ENCODE measurements at places on chromosomes 11 and 22.

DNA sequence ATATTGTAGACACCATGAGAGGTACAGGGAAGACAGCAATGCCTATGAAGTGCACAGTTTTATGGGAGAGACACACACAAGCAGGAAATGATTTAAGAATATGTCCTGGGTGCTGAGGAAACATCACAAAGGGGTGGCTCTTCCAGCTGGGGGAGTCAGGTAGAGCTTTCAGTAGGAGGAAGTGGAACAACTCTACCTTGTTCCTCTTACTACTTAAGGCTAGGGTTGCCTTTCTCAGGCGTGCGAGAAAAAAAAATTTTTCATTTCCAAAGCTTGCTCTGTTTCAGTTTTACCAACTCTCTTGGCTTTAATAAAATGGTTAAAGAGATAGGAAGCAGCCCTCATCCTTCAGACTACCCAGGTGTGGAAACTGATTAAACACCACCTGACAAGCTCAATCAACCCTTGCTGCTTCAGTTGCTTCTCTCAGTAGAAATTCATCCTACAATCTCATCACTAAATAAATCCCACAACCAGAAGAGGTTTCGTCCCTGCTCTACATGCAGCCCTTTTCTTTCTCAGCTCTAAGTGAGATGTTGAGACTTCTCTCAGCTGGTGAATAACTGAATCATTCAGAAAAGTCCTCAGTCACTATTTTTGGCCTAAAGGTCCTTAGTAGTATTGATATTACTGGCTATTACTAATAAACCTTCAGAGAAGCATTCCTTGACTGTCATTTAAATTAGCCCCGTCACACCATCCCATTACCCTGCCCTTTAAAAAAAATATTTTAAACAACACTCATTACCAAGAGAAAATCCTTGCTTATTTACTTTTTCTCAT, 5.9 kb downstream of the ABTB2 start:
- no peak for DNase-seq

DNA sequence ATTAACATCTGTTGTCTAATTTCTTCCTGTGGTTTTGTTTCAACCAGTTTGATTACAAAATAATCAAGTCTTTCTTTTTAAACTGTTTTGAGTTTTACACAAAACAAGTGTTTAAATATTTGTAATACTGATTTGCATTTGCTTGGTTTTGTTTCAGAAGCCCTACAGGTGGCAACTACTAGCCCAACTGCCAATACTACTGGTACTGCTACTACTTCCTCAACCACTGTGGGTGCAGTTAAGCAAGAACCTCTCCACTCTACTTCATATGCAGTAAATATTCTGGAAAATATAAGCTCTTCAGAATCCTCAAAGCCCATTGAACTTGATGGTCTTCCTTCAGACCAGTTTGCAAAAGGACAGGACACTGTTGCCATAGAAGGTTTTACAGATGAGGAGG, 61.1 kb downstream of the QSER1 start:
- no peak for DNase-seq

- DNase-seq = no peak
Measured at GRCh38 chr11:10778217-10778970, 27.3 kb downstream of the CTR9 start.

- DNase-seq = no peak
Measured at GRCh38 chr22:24305260-24305692, 34.6 kb downstream of the SPECC1L start.

- no peak for DNase-seq
Measured at GRCh38 chr22:25025491-25026400, 73.2 kb downstream of the KIAA1671 start.

DNA sequence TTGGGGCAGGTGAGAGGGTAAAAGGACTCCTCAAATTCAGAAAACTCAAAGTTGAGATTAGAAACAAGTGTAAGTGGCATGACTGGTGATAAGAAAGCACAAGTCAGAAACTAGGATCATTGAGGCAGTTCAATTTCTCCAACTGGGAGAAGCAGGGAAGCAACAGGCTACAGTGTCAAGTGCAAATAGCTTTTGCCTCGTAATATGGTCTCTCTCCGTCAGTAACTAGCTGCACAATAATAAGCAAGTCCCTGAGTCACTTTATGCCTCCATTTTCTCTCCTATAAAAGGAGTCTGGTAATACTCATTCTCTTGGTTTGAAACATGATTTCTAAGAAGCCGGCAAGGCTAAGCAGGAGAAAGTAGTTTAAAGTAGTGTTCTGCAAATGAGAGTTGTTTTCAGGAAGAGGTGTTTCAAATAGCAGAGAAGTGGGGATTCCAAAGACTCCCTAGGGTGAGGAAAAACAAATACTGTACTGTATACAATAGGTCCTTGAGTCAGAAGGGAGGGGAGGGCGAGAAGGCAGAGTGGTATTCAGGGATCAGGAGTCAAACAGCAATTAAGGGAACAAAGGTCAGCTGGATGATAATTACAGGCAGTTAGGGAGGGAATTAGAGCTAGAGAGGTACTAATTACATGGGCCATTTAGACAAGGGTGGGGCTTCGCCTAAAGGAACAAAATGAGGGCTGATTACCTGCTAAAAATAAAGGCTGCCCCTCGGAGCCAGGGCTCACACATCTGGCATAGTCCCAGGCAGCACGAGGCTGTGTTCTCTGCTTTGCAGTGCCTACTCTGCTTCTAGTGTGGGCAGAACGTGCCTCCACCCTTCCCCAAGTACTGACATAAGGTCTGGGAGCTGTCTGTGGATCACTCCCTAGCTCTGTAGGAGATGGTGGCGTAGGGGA, 96.0 kb upstream of the BDNF start:
- no peak for DNase-seq

GRCh38 chr11:34145847-34146381, 40.5 kb downstream of the NAT10 start:
- DNase-seq = no peak

GRCh38 chr11:110762590-110762989, 50.4 kb upstream of the ARHGAP20 start:
- no peak for DNase-seq

DNA sequence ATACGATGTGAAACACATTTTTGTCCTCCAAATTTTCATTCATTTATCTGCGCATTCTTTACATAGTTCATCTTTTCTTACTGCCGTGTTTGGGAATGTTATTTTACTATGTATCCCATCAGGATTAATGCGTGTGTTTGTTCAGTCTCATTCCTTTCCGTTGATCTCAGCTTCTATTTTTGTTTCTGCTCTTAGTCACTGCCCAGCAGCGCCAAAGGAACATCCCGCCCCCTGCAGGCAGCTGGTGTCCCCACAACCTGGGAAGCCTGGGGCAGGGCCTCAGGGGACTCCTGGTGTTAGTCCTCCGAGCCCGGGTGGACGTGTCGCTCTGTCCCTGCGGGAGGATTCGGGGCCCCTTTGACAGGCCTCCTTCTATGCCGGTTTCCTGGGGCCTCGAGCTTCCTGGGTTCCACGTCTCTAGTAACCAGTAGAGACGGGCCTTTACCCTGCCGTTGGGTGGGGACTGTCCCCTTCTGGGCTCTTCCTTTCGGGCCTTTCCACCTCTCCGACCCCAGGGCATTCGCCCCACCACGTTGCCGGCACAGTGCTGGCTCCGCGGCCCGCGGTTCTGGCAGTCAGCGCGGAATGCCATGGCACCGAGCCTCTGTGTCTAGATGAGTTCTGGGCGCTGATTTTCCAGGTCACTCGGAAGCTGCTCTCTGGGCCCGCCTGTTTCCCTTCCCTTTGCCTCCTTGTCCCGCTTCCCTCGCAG, 39.8 kb downstream of the WEE1 start:
- DNase-seq = peak; percentile 74

GRCh38 chr11:102521121-102521520, 9.4 kb downstream of the MMP7 start:
- DNase-seq = no peak

DNA sequence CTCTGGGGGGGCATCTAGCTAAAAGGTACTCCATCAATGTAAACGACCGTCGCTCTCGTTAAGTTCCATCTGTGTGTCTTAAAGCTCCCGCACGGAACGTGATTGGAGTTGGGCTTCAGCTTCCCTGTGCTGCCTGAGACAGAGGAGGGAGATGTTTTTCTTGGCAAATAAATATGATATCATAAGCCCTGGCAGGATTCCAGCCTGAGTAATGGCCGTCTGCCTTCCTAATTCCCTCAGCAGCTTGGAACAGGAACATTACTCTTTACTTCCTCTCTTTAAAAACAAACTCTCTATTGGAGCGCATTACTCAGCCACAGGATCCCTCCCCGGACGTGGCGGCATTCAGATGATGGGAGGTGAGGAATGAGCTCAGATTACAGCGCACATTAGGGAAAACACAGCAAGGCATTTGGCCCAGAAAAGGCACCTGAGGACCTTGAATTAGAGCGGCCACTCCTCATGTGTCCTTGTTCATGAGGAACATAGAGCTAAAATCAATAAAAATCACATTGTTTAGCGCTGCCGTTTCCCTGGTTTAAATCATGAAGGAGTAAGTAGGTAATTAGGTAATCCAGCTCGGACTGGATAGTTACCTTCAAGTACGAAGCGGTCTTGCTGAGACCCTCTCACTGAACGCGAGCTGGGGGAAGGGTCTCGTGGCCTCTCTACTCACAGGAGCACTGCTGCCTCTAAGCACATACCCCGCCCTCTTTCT, 230.4 kb downstream of the ST3GAL4 start:
- no peak for DNase-seq

GRCh38 chr11:72225411-72225951, 914 bp downstream of the INPPL1 start:
- DNase-seq = no peak

DNA sequence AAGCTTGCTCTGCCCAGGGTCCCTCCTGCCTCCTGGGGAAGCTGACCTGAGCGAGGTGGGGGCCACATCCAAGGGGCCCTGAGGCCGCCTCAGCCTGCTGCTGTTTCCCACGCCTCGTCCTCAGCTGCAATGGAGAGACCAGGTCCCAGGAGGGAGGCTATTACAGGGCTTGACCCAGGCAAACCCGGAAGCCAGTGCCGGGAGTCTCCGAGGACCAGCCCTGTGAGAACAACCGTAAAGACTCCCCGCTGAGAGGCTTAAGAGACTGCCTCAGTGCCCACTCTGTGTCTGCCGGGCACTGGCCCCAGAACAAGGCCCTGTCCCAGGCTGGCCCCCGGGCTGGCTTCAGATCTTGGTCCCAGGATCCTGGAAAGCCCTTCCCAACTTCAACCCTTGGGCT, 124.3 kb upstream of the FGF3 start:
- DNase-seq = no peak

- DNase-seq = no peak
Measured at GRCh38 chr11:115263799-115264656, 240.2 kb downstream of the CADM1 start.

DNA sequence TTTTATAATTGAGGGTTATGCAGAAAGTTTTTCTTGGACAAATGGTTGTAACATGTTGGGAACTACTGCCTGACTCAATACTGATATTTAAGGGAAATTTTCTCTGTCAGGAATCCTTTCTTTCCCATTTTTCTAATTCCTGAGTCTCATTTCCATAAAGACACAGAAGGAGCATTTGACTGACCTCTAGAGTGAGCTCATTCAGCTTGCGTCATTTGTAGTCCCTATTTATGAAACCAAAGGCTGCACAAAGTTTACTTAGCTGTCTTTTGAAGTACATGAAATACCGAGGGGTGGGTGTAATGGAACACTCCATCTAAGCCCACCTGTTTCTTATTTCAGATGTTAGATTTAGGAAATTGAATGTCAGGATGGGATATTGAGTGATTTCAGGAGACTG, 359.5 kb upstream of the C11orf87 start:
- DNase-seq = no peak

DNA sequence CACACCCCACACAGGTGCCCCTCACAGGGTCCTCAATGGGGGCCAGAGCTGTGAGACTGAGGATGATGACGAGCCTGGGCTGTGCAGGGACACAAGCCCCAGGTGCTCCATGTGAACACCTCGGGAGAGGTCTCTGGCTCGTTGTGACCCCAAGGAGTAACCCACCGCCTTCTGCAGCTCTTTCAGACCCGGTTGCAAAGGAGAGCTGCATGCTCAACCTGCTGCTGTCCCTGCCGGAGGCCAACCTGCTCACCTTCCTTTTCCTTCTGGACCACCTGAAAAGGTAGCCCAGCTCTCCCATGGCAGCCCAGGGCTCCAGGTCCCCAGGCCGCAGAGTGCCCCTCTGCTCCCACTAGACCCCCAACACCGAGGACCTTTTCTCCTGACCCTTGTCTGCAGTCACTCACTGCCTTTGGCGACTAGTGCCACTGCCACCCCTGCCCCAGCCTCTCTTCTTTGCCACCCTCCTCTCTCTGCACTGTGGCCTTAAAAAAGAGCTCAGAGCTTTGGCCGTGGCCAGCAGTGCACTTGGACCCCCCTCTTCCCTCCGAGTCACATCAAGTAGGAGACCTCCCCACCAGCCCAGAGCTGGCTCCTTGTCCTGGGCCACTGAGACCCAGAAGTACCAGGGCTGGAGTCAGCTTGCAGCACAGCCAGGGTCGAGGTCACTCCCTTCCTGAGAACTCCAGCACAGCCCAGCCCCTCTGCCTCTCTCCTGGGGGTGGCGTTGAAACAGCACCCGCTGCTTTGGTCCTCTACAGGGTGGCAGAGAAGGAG, 133.7 kb downstream of the BCR start:
- no peak for DNase-seq

DNA sequence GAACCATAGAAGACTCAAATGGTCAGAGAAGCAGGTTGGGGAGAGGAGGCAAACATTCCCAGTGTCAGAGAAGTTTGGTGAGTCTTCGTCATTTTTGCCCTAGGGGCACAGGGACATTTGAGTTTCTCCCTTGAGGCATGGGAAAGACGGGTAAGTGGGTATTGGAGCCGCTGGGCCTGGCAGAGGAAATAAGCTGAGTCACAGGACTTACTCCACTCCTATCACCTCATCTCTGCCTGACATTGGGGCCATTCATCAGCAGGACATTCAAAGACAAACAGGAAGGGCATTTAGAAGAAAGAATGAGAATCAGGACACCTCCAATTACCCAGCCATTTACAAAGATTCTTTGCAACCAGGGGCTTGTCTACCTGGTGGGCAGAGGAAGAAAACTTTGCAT, 100.7 kb upstream of the SEZ6L start:
- DNase-seq = no peak

GRCh38 chr11:9385327-9385899, 961 bp downstream of the IPO7 start:
- no peak for DNase-seq

- no peak for DNase-seq
Measured at GRCh38 chr11:115366826-115367225, 137.4 kb downstream of the CADM1 start.

DNA sequence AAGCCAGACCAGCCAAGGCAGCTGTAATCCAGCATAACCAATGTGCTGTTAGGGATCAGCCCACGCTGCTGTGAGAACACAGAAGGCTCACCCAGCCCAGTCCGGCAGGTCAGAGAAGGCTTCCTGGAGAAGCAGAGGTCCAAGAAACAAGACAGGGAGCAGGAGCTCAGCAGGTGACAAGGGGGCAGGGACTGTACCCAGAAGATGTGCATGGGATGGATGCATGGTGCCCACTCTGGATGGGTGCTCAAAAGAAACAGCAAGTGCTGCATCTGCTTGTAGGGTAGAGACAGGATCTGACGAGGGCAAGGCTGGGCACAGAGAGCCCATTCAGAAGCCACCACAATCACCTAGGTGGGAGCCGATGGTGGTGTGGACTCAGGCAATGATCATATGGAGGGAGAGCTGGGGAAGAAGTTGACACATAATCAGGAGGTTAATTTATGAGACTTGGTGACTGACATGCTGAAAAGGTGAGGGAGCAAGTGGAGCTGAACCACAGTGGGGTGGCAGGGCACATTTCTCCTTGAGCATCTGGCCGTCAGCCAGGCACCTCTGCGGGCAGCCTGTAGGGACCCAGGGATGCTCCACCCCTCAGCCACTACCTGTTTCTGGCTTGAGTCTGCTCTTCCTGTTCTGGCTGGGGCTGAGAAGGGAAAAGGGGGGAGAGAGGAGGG, 102.3 kb upstream of the DRD2 start:
- no peak for DNase-seq

- DNase-seq = no peak
Measured at GRCh38 chr22:49763138-49763537, 64.5 kb downstream of the BRD1 start.

Measured in CD8-positive, alpha-beta memory T cell (primary cell).